Suppressor macrophage (primary cell): ENCODE measurements at places on chromosomes 1 and 21.

DNA sequence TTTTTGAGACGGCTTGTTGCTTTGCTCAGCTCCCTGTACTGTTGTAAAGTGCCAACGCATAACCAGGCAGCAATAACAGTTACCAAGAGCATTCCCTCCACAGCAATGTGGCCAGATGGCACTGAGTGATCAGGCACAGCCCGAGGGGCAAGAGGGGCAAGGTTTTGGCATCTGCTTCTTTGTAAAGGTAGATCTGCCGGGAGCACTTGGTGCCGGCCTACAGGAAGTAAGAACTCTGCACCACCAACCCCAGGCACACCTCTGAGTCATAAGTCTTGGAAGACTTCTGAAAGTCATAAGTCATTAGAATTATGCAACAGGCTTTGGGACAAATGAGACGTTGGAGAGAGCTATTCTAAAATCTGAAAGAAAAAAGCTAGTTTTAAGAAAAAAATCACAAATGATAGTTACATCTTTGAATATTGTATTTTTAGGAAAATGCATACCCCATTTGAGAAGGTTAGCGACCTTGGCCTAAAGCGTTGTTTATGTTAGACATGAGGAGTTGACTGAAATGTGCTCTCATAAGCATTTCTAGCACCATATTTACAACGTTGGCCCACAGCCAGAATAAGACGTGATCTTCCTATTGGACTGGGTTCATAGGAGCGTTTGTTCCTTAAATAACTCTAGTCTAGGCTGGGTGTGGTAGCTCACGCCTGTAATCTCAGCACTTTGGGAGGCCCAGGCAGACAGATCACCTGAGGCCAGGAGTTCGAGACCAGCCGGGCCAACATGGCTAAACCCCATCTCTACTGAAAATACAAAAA is 37.7 kb upstream of the MAP10 start:
- peak; percentile 63 for DNase-seq

- peak; percentile 39 for DNase-seq
These were observed 11.5 kb upstream of the CFAP45 start for GRCh38 chr1:159911326-159912070.

DNA sequence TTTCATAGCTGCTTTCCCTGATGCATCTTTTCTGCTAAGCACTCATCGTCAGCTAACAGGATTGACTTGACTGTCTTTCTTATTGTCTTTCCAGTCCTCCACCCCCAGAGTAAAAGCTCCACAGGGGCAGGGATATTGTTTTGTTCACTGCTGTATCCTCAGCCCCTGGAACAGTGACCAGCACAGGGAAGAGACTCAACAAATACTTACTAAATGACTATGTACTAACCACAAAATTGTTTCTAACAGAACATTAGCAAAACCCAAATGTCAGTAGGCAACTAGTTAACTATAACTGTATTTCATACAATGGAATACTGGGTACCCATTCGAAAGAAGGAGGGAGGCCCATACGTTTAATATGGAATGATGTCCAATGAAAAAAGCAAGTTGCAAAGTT is 53.0 kb downstream of the BCAR3 start:
- DNase-seq = no peak

DNA sequence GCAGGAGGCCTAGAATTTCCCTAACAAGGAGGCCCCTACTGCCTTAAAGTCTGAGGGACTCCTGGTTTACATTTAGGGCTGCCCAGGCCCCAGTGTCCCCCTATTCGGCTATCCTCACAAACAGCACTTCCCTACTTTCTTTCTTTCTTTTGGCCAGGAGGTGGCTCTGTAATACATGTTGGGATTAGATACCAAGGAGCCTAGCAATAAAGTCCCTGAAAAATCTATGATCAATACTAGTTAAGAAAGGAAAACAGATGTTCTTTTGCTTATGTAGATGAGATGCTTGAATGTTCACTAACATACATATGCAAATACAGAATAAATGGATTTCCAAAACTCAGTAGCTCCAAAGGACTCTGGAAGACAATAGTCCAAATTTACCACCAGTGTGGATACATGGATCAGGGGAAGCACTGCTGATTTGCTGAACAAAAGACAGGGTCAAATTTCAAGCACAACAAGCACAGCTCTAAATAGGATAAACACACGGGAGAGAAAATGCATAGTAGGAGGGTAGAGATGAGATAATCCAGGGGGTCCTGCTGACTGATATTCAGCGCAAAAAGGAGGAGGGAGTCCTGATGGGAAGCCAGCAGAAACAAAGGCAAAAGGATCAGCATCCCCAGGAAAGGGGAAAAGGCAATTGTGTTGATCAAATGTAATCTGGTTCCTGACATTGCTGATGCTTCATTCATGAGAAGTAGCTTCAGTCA is 240.0 kb downstream of the NUF2 start:
- DNase-seq = no peak

GRCh38 chr1:116574581-116575291 is 3.9 kb upstream of the CD58 start:
- peak; percentile 79 for DNase-seq
